T-helper 22 cell (primary cell): ENCODE measurements at places on chromosomes 11 and 22.

DNA sequence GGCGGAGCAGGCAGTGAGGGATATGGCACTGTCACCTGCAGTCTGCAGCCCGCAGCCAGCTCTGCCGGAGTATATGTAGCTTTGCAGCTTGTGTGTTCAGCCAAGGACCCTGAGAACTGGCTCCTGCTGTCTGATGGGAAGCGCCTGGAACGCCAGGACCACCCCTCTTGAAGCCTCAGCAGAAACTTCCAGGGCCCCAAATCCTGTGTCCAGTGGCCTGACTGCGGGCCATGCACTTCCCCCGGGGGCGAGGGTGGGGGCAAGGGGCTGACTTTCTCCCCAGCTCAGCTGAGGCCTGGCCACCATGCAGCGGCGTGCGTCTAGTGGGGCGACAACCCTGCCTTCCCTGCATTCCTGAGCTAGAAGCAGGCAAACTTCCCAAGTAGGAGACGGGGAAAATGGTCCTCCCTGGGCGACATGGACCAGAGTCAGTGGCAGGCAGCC lies 32.3 kb downstream of the PISD start:
- no peak for DNase-seq

GRCh38 chr11:36280531-36280930 lies 8.7 kb downstream of the COMMD9 start:
- DNase-seq: no peak

GRCh38 chr22:37045958-37046357 lies 5.6 kb upstream of the KCTD17 start:
- no peak for DNase-seq

DNA sequence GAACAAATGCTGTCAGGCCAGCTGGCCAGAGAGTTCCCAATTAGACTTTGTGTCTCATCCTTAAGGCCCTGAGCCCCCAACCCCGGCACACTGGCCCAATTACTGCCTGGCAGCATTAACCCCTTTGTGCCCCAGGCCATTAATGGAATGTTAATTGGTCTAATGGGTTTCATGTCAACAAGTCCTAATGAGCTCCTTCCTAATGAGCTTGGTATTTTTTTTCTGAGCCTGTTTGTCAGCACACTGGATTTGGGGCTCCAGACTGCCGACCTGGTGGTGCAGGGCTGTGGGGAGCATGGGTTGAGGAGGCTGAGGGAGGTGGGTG lies 148.8 kb downstream of the FEZ1 start:
- no peak for DNase-seq

DNA sequence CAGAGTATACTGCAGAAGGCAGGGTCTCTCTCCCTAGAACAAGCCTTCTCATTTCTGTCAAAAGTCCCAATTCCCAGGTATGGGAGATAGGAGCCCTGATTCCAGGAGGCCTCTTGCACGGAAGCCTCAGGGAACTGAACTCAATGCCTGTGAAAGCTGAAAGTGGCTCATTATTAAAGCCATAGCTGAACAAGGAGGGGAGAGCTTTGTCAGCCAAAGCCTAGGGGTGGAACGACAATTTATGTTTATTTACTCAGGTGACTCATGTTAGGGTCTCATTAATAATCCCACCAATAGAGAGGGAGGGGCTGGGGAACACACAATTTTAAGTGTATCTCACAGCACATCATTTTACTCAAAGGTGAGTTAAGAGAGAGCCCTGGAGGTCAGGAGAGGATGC lies 44.9 kb downstream of the DSCAML1 start:
- DNase-seq: no peak

- DNase-seq: no peak
Measured at GRCh38 chr11:70389201-70389600, 9.1 kb upstream of the CTTN start.

DNA sequence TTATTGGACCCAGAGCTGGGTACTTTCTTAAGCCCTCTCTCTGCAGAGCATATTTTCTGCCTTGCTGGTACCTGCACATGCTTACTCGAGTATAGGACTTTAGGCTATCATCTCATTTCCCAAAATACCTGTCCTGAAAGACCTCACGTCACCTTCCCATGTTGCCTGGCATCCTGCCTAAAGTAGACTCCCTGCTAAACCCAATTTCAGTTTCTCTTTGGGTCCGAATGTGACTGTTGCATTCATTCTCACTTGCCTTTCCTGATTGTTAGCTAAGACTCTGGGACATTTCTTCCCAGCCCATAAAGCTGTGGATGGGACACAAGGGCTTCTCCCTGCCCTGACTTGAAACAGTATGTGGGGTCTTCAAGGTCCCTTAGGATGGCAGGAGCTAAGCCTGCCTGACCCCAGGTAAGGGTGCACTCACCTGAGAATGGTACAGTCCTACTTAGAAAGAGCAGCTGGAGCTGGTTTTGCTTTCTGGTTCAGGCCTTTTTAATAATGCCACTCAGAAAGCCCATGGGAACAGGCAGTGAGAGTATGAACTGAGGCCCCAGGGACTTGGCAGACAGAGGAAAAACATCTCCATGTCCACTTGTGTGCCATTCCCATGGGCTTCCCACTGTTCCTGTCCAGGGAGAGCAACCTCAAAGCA lies 12.9 kb downstream of the OR51E2 start:
- no peak for DNase-seq

DNA sequence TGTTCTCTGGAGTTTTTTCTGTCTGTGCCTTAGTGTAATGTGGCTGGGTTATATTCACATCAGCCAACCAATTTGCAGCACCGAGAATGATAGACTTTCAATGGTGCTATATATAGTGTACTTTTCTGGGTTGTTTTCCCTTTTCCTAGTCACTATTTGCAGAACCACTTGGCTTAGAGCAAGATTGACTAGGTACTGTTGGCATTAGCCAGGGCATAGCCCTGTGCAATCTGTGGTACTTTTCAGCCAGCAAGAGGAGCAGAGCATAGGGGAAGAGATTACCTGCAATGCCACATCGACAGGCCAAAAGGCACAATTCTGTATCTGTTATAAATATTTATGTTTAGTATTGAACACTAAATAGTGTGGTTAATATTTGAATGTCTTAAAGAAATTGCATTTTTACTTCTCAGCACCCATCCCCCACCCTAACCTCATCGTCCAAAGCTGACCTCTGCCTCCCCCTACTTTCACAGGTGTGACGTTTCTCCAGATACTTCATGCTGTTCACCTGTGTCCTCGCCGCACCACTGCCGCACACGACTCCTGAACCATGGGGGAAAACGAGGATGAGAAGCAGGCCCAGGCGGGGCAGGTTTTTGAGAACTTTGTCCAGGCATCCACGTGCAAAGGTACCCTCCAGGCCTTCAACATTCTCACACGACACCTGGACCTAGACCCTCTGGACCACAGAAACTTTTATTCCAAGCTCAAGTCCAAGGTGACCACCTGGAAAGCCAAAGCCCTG lies 51.4 kb downstream of the MICAL2 start:
- no peak for DNase-seq

DNA sequence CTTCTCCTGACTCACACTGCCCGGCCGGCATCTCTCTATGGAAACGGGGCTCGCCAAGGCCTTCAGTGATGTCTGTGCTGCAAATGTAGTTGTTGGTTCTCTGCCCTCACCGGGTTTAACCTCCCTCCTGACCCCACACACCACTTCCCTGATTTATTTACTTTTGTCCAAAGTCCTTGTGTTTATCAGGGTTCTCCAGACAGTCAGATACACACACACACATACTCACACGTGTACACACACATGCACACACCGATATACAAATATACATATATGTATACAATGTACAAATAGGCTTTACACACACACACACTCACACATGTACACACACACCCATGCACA lies 647.0 kb downstream of the BRD1 start:
- no peak for DNase-seq

DNA sequence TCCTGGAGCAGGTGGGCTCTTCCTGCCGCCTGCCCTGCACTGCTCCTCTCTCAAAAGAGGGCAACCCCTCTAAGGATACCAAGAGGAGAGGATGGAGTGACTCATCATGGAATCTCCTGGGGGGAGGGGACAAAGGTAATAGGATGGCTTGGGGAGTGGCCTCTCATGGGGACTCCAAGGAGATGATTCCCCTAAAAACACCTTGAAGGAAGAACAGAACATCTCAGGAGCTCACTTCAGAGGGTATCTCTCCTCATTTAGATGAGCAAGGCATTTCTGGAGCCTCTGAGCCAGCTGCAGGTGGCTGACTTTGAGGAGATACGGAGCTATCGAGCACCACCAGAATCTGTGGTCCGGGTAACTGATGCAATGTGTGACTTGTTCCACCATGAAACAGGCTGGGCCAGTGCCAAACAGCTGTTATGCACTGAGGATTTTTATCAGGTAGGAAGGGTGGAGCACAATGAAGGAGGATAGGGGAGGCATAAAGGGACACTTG lies 40.2 kb downstream of the RRP8 start:
- no peak for DNase-seq

GRCh38 chr11:13126430-13126829 lies 117.3 kb downstream of the RASSF10 start:
- DNase-seq: no peak

- no peak for DNase-seq
Measured at GRCh38 chr11:71485466-71485865, 32.5 kb downstream of the NADSYN1 start.

- DNase-seq: no peak
Measured at GRCh38 chr22:45580726-45581381, 78.2 kb downstream of the FBLN1 start.

GRCh38 chr22:20816559-20816958 lies 42.1 kb downstream of the PI4KA start:
- DNase-seq: no peak
